NCI-H1436 treated with DMSO at 0.1 percent for 48 hours (cell line): ENCODE measurements at places on chromosomes 5 and 9.

DNA sequence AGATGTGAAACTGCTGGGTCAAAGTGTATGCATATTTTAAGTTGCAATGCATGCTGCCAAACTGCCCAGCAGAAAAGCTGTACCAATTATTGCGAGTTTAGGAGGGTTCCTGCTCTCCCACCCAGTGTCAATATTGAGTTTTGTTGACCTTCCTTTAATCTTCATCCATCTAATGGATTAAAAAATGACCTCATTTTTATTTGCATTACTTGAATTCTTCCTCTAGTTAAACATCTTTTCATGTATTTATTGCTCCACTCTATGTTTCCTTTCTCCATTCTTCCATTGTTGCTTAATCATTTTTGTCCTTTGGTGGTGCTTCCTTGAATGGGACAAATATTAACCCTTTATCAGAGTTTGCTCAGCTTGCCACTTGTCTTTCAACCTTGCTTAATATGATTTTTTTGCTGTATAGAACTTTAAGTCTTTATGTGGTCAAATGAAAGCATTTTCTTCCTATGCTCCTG lies 32.4 kb downstream of the TLE1 start:
- DNase-seq = no peak

GRCh38 chr9:124818431-124819281 lies 34.6 kb upstream of the WDR38 start:
- DNase-seq = no peak

DNA sequence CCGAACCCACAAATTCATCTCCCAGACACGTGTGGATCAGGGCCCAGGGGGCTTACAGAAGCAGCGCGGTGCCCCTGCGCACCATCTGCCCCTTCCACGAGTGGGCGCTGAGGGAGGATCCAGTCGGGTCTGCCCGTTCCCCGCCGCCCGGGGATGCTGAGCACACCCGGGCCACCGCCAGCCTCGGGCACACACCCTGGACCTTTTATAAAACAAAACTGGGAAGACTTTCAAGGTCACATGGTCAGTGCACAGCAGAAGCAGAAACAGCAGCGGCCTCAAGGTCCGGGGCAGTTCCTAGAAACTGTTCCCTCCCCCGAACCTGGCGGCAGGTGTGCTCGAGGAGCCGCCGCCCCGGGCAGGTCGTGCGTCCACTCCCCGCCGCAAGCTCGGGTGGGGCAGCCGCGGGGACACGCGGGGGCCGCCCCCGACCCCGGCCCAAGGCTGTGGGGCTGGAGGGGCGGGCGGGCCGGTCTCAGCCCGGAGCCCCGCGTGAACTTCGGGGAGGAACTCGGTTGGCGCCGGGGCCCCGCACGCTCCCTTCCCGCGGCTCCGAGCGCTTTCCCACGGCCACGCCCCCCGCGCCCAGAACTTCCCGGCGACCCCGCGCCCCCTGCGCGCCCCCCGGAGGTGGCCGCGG lies 633 bp upstream of the PPP1R26 start:
- no peak for DNase-seq

- DNase-seq = no peak
These were observed 85.0 kb downstream of the HMHB1 start for GRCh38 chr5:143896966-143897365.

GRCh38 chr5:34490506-34491250 lies 165.4 kb upstream of the RAI14 start:
- DNase-seq = peak; percentile 88

GRCh38 chr9:114236391-114237138 lies 81.2 kb downstream of the COL27A1 start:
- no peak for DNase-seq

DNA sequence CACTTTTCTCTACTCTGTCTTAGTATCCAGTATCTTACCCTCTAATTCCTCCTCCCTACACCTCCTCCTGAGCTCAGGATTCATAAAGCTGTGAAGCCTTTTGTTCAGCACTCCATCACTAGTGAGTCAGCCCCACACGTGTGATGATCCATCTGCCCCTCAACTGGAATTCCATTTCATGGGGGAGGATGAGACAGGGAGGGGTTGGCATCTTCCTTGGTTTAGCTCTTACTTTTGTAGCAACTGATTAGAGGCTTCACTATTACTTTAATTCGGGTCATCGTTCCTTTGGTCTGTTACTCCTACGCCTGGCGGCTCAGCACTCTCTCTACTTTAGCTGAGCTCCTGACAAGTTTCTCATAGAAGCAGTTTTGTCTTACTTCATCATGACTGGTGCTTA lies 11.8 kb downstream of the BTNL8 start:
- no peak for DNase-seq

- DNase-seq = no peak
These were observed 24.8 kb downstream of the PLPP1 start for GRCh38 chr5:55509796-55510522.

GRCh38 chr9:89065921-89066320 lies 74.7 kb downstream of the S1PR3 start:
- no peak for DNase-seq

DNA sequence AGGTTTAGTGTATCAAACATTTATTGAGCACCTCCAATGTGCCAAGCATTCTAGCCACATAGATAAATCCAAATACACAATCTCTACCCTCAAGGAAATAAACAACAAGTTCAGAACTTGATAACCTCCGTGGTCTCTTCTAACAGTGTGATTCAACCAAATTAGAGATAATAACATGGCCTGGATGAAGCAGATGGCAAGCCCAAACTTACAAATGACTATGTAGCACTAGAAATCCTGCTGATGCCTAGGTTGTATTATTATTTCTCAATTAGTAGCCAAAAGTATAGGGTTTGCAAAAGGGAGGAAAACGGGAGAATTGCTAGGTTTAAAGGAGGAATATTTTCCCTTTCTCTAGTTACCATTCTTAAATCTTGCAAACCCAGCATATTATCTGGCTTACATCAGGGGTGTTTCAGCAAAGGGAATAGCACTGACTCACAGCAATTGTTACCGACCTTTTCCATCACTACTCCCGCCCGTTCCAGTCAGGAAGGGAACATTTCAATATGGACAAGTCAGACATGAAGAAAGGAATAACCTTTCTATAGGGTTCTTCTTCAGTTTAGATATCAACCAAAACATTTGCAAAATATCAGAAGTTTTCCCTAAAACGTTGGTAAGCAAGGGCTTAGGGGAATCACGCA lies 2.3 kb downstream of the DPYSL3 start:
- no peak for DNase-seq

DNA sequence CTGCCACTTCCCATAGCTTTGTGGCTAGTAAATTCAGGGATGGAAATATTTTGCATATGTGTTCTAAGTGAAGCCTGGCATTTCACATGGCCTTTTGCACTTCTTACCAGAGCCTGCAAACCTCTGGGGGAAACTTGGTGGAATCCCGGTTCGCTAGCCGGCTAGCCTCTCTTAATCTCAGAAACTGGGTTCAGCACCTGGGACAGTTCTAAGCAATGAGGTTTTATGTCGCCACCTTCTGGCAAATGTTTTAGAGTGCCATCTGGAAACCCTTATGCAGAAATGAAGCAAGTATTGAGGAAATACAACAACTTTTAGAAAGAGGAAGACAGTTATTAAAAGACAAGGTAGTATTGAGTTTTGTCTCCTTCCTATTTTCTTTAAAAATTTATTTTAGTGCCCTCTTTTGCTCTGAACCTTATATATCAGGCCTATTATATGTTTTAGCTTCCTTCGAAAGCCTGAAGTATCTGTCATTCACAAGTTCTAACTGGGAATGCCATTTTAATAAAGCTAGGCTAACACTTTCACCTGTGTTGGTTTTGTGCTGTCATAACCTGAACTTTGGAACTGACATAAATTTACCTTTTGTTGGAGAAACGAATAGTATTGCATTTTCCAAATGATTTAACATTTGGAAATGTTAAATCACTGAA lies 963 bp upstream of the HTR1A start:
- DNase-seq = no peak

- no peak for DNase-seq
These were observed 183.2 kb upstream of the PDE4D start for GRCh38 chr5:60076746-60077145.

GRCh38 chr9:89679016-89679415 lies 74.2 kb downstream of the GADD45G start:
- no peak for DNase-seq

- peak; percentile 93 for DNase-seq
These were observed 233.9 kb upstream of the ZNF608 start for GRCh38 chr5:124980163-124980941.

DNA sequence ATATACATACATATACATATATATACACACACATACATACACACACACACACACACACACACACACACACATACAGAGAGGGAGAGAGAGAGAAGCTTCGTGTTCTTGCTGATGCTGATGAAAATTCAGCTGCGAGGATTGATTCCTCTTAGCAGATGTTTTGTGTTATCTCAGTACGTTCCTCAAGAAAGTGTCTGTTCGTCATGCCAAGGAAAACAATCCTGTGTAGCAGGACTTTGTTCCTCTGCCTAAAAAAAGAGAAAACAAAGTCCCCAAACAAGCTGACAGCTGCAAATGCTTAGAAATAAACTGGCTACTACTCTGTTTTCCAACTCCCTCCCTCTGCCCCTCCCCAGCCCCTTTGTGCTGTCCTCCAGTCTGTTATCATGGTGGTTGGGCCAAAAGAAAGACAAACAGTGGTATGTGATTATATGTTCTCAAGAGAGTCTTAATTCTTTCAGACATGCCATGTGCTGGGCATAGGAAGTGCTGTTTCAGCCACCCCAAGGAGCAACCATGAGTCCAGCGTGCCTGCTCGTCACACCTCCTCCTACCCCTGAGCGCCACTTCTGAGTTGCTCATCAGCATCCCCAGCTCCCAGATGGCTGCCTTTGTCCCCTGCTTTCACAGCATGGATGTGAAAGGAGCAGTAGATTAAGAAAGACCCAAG lies 71.5 kb upstream of the EQTN start:
- DNase-seq = no peak

DNA sequence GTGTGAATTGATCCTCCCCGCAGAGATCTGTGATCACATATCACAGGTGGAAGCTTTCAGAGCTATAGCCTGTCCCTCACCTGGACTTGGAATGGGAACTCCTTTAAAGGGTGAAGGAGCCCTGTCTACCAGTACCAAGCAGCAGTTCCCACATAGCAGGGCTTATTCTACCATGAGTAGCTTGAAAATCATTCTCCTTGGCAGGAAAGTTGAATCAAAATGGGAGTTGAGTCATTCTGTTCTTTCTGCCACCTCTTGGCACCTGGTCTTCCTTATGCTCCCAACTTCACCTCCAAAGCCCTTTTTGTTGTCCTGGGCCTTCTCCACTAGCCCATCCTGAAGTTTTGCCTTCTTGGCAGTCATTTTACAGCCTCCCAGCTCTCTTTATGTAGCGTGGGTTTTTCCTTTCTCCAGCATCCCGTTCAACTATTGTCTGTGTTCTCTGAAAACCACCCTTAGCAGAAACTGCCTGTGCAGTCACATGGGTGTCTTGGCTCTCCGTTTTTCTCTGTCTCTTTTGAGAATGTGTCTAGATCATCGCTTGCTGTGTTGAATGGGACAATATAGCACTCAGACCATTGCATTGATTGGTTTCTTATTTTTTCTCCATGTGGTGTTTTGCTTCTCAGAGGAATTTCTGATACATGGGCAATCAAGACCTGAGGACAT lies 222.2 kb downstream of the AOPEP start:
- DNase-seq = no peak

DNA sequence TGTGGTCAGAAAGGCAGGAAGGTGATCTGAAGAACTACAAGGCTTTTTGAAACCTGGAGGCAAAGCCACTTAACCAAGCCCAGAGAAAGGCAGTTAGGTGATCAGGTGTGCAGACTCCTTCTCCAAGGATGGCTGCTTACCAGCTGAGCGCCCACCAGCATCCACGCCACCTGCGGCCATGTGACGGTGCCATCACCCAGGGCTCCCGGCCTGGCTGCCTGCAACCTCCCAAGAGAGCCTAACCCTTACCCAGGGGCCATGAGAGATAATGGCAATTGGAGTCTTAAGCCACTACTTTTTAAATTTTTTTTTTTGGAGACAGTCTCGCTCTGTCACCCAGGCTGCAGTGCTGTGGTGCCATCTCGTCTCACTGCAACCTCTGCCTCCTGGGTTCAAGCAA lies 33.1 kb upstream of the PHYKPL start:
- DNase-seq = no peak

DNA sequence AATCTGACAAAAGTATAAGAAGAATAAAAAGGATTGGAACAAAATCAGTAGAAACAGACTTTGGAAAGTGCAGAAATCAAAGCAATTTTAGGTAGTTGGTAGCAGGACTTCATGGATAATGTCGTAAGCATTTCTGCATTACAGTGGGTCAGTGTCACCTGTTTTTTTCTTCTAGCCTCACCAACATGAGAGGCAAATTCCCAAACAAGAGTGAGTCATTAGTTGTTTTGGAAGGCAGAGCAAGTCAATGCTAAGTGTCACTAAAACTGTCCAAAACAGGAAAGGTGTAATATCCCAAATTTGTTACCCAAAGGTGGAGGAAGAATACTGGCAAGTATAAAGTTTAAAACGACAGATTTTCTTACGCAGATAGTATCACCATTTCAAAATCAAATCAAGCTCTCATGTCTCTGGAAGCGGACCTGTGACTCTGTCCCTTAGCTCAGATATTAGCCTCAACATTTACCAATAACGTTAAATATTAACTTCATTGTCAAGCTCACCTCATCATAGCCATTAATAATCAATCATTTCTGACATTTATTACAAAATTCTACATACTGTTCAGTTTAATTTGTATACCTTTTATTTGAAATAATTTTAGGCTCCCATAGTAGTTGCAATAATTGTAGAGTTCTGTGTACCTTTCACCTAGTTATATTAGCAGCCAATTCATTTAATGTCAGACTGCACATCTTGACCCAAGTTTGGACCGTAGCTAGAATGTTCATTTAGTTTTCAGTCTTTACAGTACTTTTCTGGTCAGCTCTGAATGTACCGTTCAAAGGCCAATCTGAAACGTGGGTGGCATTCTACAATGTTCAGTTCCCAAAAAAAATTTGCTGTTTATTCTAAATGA lies 901.2 kb upstream of the COX7C start:
- no peak for DNase-seq

GRCh38 chr9:110900456-110900855 lies 137.8 kb downstream of the LPAR1 start:
- DNase-seq = no peak

- DNase-seq = no peak
These were observed 21.0 kb upstream of the MRNIP start for GRCh38 chr5:179879690-179880010.

- DNase-seq = no peak
These were observed 49.0 kb upstream of the SARDH start for GRCh38 chr9:133786907-133787753.

DNA sequence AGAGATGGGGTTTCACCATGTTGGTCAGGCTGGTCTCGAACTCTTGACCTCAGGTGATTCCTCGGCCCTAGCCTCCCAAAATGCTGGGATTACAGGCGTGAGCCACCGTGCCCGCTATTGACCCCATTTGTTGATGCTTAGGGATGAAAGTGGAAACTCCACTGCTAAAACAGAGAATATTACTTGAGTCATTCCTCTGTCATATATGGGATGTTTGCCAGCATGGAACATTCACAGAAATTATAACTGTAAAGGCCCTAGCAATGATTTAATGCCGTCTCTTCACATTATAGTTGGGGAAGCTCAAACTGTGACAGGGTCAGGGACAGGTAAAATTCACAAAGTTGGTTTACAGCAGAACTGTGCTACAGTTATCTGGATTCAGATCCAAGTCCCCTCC lies 94.5 kb downstream of the TMC1 start:
- DNase-seq = no peak

- DNase-seq = no peak
These were observed 96.1 kb upstream of the SAP30L start for GRCh38 chr5:154349626-154350264.

- DNase-seq = no peak
These were observed 2.3 kb downstream of the TYRP1 start for GRCh38 chr9:12695474-12695873.

- no peak for DNase-seq
These were observed 140.1 kb downstream of the DOCK2 start for GRCh38 chr5:169777159-169777558.

- DNase-seq = no peak
These were observed 39.5 kb downstream of the TENT4A start for GRCh38 chr5:6752782-6753181.
